ENCODE measurements at places on chromosomes 5 and 9. TPM values are rescaled to one million over a fixed set of nuclear protein-coding genes. Genes with fewer than 3 reads are reported as not detected.

FOXD4 gene
- total RNA-seq, result 0.12 TPM

DNA sequence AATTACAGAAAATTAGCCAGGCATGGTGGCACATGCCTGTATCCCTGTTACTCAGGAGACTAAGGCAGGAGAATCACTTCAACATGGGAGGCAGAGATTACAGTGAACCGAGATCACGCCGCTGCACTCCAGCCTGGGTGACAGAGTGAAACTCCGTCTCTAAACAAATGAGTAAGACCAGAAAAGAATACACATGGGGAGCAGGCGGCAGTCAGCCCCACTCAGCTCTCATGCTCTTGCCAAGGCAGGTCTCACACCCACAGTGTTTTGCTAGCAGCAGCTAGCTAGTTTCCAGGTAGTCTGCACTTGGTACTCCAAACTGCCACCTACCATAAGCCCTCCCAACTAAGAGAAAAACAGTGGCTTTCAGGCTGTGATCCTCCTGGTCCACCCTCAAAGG lies 722.3 kb upstream of the CTNND2 start:
- H3K27ac ChIP-seq, result no peak overlapping the region
- no peaks in the 10 kb centered on the region for H3K36me3 ChIP-seq
- peaks cover 7% of the 10 kb centered on the region for H3K27me3 ChIP-seq

DNA sequence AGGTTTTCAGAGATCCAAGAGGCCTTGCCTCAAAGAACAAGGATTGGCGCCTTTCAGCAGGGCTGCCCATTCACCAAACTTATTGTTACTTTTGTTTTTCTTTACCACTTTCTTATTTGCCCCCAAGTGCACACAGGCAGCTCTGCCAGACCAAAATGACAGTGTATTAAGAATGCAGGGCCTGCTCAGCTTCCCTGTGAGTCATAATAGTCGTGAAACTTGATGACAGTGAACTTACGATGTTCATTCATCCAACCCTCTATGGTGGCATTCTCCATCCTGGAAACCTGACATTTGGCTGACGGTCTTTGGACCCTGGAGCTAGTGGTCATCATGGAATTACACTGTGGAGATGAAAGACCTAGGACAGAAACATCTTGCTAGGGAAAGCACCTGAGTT lies 44.3 kb downstream of the UBE2QL1 start:
- no peaks in the 10 kb centered on the region for H3K36me3 ChIP-seq
- no peak overlapping the region for H3K27ac ChIP-seq
- no peak overlapping the region for H3K4me3 ChIP-seq
- H3K27me3 ChIP-seq, result no peaks in the 10 kb centered on the region
- DNase-seq, result no peak
- H3K4me1 ChIP-seq, result peaks cover 4% of the 10 kb centered on the region

PCDHGB2 gene
- 1.8 TPM for total RNA-seq

GRCh38 chr5:17267106-17267505 lies 49.7 kb downstream of the BASP1 start:
- no peak overlapping the region for H3K27ac ChIP-seq
- no peak overlapping the region for H3K4me3 ChIP-seq
- H3K36me3 ChIP-seq, result no peaks in the 10 kb centered on the region
- H3K4me1 ChIP-seq, result no peaks in the 10 kb centered on the region
- no peaks in the 10 kb centered on the region for H3K27me3 ChIP-seq

GRCh38 chr5:142819292-142819691 lies 49.1 kb downstream of the ARHGAP26 start:
- H3K27me3 ChIP-seq, result no peaks in the 10 kb centered on the region
- H3K27ac ChIP-seq, result no peak overlapping the region
- H3K4me1 ChIP-seq, result peaks cover 6% of the 10 kb centered on the region
- no peaks in the 10 kb centered on the region for H3K36me3 ChIP-seq

DNA sequence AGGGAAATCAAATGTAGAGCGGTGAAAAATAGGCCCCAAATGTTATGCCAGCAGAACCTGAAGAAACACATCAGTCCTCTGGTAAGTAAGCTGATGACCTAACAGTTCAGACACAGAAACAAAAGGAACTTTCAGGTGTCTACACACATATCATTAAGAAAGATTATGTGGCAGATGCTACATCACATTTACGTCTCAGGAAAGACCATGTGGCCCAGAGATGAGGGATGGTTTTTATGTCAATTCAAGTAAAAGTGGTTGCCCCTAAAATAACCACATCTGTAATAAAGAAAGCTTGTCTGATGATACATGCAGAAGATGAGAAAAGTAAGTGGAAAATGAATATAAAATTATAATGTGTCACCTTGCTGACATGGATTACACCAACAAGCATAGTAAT lies 31.4 kb downstream of the GNAQ start:
- no peak overlapping the region for H3K4me3 ChIP-seq
- H3K27ac ChIP-seq, result no peak overlapping the region
- no peaks in the 10 kb centered on the region for H3K27me3 ChIP-seq
- no peak for DNase-seq
- peaks cover 16% of the 10 kb centered on the region for H3K4me1 ChIP-seq
- no peaks in the 10 kb centered on the region for H3K36me3 ChIP-seq
